ENCODE measurements at places on chromosomes 1 and 21.

DNA sequence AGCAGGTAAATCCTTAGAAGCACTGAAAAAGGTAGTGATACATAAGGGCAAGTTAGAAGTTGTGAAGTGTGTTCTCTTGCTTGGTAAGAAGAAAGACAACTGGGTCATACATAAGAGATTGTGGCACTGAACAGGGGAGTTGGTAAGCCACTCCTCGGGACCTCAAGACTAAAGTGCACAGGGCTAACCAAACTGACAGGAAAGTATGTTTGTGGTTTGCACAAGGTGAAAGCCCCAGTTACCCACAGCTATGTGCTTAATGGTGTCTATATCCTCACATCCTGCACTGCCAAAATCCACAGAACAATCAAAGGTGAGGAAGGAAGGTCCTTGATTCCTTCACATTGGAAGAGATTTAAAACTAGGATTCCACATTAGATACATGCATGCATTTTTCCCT lies 276.5 kb downstream of the DNM3 start:
- no peak for DNase-seq

DNA sequence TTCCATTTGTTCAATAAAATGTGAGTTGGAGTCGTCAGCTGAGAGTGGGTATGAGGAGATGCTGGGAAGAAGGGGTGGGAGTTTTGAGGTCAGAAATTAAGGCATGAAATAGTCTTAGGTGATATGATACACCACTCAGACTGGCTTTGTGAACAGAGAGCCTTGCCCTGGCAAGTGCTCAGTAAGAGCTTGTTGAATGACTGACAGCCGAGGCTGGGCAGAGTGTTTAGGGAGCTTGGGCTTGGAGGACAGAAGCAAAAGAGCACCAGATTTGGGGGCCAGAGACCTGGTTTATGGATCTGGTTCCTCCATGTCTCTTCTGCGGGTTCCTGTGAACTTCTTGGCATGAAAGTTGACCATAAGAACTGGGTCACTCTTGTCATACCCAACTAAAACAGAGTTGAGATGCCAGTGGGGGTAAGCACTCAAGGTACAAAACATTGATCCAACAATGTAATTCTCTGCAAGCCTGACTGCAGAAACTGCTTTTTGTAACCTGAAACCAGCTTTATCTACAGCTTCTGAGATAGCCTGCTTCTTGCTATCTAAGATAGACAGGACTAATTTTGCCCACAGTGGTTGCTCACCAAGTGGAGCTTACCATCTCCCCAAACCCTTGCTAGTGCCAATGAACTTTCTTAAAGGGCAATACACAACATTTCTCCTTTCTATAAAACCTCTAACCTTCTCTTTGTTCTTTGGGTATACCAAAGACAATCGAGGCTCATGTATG lies 126.4 kb downstream of the TENT5C start:
- DNase-seq, result no peak

DNA sequence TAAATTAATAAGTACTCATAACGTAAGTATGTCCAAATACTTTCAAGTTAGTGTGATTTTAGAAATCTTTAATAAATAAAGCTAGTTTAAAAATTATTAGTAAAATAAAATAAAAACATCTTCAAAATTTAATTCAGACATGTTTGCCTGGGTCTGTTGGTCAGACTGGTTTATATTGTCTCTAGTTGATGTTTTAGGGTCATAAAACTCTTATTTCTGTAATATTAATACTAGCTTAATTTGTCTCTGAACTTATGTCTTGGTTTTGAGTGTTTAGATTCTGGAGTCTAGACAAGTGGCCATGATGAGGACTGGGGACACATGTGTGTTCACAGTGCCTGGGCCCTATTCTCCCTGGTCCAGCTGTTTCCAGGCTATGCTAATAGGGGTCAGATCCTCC lies 184.5 kb upstream of the TNR start:
- DNase-seq, result no peak

GRCh38 chr1:223242382-223242955 lies 99.4 kb upstream of the TLR5 start:
- DNase-seq, result no peak

GRCh38 chr1:89149229-89149628 lies 23.3 kb upstream of the GBP2 start:
- DNase-seq, result no peak

GRCh38 chr1:187451238-187451637 lies 622.5 kb downstream of the PLA2G4A start:
- DNase-seq, result no peak

DNA sequence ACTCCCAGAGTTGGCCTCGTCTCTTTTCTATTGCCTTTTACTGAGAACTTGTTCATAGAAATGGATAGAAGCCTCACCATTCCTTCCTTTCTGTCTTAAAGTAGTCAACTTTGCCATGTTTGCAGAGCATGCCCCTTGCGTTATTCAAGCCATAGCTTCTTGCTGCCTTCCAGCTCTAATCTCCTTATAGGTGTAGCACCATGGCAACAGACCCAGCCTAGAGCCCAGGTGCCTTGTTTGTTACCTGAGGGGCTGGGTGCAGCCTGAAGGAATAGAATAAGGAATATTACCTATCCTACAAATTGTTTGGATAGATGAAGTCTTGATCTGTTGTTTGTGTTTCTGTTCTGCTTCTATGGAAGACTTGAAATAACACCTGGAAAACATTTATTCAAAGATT lies 59.9 kb downstream of the CLEC20A start:
- DNase-seq, result no peak

DNA sequence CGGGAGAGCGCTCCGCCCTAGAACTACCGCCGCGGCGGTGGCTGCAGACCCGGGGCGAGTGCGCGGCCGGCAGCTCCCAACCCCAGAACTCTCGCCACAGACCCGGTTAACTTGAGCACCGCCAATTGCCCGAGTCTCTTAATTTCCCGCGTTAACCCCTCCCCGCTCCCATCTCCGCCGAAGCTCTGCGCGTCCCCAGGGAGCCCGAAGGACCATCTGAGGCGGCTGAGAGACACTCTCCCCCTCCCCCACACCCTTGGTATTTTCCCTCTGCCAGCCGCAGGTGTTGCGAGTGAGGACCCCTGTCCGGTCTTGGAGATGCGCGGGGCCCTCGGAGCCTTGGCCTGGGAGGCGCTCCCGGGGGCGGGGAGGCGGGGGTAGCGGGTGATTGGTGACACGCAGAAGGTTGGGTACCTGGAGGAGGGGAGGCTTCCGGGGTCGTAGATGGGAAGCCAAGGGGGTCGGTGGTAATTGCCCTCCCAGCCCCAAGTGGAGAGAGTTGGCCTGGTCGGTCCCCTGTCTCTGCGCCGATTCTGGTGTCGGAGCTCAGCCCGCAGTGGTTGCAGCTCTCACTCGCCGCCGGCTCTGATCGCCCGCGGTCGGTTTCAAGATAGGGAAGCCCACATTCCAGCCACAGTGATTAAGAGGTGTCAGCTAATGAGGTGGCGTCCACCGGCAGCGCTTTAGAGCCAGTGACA lies 858 bp upstream of the SUSD4 start:
- DNase-seq, result no peak

DNA sequence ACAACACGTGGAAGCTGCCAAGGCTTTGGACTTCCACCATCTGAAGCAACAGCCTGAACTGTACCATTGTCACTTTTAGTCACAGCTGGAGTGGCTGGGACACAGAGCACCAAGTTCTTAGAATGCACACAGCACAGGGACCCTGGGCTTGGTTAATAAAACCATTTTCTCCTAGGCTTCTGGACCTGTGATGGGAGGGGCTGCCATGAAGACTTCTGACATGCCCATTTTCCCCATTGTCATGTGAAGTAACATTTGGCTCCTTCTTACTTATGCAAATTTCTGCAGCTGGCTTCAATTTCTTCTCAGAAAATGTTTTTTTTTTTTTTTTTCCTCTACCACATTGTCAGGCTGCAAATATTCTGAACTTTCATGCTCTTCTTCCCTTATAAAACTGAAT lies 138.6 kb upstream of the BRINP3 start:
- no peak for DNase-seq

DNA sequence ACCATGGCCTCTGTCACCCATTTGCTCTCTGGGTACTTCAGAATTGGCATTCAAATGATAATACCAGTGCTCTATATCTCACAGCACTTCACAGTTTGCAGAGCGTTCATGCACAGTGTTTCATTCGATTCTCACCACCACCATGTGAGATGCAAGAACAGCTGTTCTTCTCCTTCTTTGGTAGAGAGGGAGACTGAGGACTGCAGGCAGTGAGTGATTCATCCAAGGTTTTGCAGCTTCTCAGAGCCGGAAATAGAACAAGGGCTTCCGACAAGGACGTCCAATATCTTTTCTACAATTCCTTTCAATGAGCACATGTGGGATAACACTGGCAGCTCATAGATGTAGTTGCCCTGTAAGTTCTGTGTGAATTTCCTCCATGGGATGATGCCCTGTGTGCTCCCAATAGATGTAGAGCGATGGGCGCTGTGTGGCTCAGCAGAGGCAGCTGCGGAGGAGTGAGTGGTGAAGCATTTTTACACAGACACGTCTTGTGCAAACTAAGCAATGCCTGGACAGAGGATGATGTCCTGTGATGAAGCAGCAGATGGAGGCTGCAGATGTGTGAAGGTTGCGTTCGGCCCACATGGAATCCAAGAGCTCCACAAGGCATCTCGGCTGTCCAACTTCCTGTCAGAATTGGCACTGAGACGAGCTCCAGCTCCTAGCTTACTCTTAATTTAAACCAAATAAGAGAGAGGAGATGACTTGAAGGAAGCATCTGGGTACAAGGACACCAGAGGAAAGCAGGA lies 24.9 kb downstream of the MT1HL1 start:
- DNase-seq, result no peak

DNA sequence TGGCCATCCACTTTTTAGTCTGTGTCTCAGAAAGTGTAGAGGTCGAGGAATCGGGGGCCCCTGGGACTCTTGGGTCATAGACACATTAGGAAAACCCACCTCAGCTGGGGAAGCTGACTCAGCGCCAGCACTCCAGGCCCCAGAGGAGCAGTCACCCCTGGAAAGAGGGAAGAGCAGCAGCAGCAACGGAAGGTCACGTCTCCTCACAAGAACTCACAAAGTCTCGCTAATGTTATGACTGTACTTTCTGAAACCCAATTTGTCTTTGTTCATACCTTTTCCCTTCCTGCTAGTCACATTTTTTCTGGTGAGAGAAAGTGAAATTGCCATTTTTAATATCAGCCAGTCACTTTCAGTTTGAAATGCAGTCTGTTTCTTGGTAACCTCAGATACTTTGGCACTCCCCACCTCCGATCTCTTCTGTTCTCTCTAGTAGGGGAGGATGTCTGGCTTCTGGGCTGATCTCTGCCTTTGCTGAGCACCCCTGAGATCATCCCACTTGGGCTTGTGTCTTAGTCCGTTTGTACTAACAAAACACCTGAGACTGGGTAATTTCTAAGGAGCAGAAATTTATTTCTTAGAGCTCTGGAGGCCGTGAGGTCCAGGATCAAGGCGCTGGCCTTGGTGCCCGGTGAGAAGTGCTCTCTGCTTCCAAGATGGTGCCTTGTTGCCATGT lies 6.0 kb upstream of the NLRP3 start:
- DNase-seq, result no peak

- no peak for DNase-seq
These were observed 59.1 kb downstream of the GLUL start for GRCh38 chr1:182332261-182333060.

- no peak for DNase-seq
These were observed 3.5 kb upstream of the UBXN10 start for GRCh38 chr1:20182415-20182814.

DNA sequence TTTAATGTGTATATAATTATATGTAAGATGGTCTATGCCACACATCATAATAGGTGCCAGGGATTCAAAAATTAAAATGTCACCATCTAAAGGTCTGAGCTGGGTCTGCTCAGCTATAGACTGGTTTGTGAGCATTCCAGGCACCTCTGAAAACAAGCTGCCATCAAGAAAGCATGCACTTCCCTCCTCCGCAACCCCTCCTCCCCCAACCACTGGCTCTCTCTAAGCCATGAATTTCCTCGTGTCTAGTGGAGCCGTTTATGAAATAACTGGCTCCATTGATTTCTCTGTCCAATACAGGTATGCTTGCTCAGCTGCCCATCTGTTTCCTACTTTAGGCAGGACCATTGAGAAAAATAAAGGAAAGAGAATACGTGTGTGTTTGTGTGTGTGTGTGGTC lies 522.6 kb upstream of the PLXNA2 start:
- no peak for DNase-seq

GRCh38 chr1:246815693-246816270 lies 91.6 kb downstream of the SCCPDH start:
- DNase-seq, result no peak

- DNase-seq, result no peak
These were observed 24.1 kb upstream of the FCRL3 start for GRCh38 chr1:157724537-157725220.

GRCh38 chr1:208068908-208069307 lies 158.0 kb upstream of the CD34 start:
- DNase-seq, result no peak

GRCh38 chr1:213425376-213426030 lies 374.5 kb downstream of the RPS6KC1 start:
- DNase-seq, result no peak

DNA sequence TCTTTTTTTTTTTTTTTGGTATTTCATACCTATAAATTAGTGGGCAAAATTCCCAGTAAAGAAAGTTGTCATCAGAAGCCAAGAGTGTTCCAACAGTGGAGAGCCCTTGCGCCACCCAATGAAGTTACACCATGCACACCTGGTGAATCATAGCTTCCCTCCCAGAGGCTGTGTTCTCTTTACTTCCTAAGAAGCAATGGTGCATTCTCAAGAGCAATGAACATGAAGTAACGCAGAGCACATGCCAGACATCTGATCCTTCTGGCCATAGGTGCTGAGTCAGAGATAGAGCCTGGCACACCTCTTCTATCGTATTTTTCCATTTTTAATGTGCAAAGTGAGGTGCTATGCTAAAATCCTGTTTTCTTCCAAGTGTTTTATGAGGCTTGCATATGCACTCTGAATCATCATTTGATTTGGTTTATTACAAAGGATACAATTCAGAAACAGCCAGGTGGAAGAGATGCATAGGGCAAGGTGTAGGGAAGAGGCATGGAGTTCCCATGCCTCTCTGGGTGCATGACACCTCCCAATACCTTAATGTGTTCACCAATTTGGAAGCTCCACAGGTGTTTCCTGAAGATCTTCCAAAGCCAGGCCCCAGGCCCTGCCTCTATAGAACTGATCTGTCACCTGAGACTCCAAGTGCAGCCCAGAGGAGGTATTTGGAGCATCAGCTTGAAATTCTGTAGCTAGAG lies 408.0 kb downstream of the SIPA1L2 start:
- no peak for DNase-seq

Measured in CMK (cell line).